ENCODE measurements at places on chromosomes 3 and 15.
A peak's percentile ranks its signal among the peaks of the same experiment; 100 is the strongest.

DNA sequence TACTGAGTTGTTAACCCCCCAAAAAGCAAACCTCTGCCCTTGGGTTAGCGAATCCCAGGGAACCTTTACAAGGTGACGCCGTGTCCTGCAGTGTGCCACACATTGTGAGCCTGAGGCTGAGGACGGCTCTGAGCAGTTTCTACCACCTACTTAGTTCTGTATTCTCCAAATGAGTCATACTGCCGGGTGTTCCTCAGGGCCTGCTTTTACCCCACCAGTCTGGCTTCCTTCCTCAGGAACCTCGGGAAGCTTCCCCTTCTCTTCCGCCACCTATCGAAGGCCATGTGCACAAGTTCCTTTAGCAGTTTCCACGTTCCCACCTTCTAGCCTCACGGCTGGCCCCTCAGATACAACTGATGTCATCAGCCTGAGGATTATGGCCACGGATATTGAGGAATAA lies 384.0 kb upstream of the TPM1 start:
- DNase-seq = no peak

- DNase-seq = no peak
These were observed 597.7 kb downstream of the OTOL1 start for GRCh38 chr3:162094301-162094700.

DNA sequence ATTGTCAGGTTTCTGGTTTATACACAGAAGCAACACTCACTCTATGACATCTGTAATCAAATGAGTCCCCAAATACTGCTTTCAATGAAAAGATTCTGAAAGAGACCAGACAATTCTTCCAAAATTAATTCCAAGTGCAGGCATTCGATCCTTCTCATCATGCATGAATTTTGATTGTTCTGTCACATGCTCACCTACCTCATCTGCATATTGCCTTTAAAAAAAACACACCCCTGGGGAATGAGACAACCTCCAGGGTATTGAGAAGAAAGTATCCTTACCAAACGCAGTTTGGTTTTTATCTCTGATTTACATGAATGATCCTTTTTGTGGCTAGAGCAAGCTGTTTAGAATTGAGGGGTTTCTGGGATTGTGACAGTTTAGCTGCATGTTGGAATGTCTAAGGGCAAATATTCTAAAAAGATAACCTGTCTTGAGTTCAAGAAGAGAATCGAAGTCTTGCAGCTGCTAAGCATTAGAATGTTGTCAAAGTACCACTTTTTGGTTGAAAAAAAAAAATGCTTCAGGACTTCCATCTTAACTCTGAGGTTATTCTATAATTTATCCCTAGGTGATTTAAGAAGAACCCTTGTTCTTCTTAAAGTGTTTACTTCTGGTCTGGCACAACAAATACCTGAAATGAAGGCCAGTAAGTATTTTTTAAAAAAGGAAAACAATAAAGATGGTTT lies 653.1 kb downstream of the RBMS3 start:
- DNase-seq = no peak

GRCh38 chr3:66527246-66527645 lies 26.4 kb upstream of the LRIG1 start:
- DNase-seq = no peak

DNA sequence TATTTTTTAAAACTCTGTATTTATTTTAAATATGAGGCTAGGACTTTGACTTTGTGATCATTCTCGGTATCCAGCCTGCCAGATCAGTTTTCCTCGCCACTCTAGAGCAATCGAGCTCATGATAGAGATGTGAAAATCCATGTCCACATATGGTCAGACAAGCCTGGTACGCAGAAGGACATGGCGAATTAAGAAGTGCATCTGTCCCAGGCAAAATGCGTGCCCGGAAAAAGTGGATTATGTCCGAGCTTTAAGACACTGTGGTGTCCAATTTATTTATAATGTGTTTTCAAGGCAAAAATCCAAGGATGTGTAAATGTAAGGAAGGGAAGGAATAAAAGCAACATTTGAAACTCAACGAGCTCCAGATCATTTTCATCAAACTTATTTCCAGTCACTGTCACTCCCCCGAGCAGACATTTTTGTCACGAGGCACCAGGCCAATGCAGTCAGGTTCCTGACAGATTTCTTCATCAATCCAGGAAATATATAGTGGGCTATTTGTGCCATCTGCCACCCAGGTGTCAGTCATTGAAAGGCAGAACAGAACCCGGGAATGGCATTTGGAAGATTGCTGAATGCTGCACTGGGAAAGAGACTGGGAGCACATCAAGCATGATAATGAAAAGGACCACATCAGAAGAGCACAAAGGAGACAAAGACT lies 825.7 kb downstream of the SQOR start:
- no peak for DNase-seq

GRCh38 chr3:184443831-184444230 lies 64.0 kb downstream of the CHRD start:
- DNase-seq = no peak

DNA sequence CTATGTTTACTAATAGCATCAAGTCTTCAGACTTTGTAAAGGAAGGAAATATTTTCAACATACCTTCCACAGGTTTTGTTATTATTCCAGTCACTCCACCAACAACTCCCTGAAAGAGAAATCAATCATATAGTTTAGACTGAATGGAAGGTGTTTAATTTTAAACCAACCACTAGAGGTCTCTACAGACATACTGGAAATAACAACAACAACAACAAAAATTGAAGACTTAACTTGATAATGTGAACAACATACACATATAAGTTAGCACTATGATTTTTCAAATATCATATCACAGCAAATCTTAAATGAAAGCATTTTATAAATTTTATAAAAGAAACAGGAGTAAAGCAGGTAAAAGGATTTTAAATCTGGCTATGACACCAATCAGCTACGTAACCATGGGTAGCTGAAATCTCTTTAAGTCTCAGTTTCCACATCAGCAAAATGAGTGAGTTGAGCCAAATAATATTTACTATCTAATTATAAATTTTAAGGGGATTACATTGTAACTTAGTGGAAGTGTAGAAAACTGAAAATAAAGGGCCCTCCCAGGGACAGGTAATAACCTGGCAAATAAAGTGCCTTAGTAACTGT lies 188.2 kb downstream of the VPS13C start:
- peak; percentile 3 for DNase-seq

GRCh38 chr3:12818773-12819172 lies 22.3 kb downstream of the CAND2 start:
- no peak for DNase-seq

DNA sequence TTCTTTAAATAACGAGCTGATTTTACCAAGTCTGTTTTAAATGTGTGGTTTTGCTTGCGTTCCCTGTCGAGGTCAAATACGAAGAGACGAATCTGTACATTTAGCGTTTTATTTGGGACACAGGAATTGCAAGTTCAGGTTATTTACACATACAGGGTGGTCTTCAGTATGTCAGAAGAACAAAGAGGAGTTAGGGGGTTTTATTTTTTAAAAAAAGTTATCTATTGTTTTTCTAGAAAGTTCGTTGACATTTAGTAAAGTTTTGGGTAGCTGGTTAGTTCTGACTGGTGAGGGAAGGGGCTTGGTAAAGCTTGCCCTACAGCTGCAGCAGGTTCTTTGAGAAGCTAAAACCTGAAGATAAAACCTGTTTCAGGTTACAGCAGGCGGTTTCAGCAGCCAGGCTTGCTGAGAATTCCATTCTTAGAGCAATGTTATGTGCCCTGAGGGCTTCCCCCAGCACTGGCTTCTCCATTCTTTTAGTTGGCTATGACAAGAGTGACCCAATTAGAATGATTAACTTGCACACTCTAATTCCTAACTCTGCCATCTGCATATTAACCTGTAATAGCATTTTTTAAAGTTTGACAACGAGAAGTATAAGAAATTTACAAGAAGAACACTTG lies 815 bp upstream of the ZNF280D start:
- DNase-seq = no peak

GRCh38 chr3:172074586-172074985 lies 35.2 kb downstream of the FNDC3B start:
- DNase-seq = no peak

GRCh38 chr15:28989239-28989830 lies 103.6 kb downstream of the APBA2 start:
- DNase-seq = no peak

GRCh38 chr3:82715091-82715856 lies 953.8 kb upstream of the GBE1 start:
- no peak for DNase-seq

DNA sequence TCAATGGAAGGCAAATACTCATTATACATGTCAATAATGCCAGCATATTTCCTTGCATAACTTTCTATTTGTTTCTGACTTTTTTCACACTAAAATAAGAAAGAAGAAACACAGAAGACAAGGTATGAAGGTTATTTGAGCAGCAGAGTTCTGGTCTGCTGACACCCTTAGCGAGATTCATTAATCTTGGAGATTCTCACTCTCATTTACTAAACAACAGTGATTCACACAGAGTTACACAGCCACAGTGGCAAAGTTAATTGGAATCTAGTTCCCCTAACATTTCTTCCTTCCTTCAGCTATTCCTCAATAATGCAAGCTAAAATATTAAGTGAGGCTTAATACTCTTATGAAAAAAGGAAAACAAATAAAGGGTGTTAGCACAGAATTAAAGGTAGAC lies 1044.0 kb downstream of the IGSF11 start:
- no peak for DNase-seq

- DNase-seq = no peak
These were observed 29.1 kb downstream of the DTWD1 start for GRCh38 chr15:49649987-49650386.

- DNase-seq = peak; percentile 96
These were observed 44.5 kb upstream of the FNDC3B start for GRCh38 chr3:171994646-171995428.

GRCh38 chr3:143040261-143040879 lies 39.0 kb downstream of the U2SURP start:
- no peak for DNase-seq

GRCh38 chr15:25407950-25408349 lies 30.9 kb downstream of the UBE3A start:
- no peak for DNase-seq

- DNase-seq = no peak
These were observed 43.2 kb downstream of the MAP3K13 start for GRCh38 chr3:185406121-185406620.

DNA sequence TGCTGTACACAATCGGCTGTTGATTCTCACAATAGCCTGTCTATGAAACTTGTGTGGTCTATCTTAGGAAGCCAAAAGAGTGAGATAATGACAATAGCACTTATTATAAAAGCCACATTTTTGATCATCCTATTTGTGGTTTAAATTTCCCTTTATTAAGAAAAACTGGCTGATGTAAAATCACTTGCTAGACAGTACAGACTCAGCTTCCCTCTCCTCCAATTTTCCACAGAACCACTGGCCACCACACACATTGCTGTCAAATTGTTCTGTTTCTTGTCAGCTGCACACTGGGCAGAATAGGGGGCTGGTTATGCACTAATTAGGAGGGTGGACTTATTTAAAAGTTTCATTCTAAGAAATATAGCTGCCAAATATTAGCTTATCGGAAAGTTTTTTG lies 425.9 kb downstream of the EPHA3 start:
- DNase-seq = no peak

DNA sequence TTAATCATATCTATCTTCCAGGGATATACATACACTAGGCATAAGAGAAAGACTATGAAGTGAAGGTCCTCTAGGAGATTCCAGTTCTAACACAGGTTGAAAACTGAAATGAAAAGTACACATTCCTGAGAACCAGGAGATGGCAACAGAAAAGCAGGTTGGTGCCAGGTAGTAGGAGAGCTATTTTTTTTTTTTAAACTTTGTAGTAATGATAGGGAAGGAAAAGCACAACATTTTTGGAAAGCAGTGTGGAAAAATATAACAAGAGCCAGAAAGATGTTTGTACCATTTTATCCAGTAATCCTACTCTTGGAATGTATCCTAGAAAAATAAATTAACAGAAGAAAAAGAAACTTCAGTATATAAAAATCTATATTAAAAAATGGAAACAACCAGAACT lies 189.9 kb downstream of the DTWD1 start:
- DNase-seq = no peak

DNA sequence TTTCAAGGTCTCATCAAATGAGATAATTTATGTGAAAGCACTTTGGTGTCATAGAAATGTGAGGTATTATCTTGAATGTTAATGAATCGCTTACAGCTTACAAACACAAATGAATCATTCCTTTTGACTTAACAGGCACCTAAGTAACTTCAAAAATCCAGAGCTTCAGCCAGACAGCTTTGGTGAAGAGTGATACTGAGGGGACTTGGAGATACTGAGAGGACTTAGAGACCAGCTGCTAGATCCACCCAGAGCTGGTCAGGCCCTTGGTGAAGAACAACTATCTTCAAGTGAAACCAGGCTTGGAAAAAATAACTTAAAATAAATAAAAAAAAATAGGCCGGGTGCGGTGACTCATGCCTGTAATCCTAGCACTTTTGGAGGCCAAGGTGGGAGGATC lies 16.2 kb upstream of the ZFYVE19 start:
- no peak for DNase-seq

DNA sequence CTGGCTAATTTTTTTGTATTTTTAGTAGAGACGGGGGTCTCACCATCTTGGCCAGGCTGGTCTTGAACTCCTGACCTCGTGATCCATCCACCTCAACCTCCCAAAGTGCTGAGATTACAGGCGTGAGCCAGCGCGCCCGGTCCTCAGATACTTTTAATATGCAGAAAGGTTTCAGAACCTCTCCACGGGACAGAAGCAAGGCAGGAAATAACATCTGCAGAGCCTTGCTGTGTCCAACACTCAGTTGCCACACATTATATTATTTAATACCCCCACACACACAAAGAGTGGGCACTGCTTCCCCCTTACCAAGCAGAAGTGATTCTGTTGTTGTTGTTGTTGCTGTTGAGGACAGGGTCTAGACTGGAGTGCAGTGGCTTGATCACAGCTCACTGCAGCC lies 28.0 kb downstream of the OSBPL10 start:
- DNase-seq = no peak

DNA sequence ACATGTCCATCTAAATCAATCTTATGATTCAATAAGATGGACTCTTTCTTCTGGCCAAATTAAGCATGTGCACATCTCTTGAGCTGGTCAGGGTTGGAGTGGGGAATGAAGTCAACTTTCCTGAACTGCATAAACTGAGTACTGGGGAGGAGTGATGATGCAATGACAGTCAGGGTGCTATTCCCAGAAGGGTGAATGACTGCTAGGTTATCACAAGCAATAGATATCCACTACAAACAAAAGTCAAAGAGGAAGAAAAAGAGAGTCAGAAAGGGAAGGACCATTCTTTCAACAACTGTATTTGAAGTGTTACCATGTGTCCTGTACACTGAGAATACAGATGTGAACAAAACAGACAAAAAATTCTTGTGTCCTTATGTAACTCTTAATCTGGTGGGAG lies 70.0 kb downstream of the ALCAM start:
- no peak for DNase-seq

DNA sequence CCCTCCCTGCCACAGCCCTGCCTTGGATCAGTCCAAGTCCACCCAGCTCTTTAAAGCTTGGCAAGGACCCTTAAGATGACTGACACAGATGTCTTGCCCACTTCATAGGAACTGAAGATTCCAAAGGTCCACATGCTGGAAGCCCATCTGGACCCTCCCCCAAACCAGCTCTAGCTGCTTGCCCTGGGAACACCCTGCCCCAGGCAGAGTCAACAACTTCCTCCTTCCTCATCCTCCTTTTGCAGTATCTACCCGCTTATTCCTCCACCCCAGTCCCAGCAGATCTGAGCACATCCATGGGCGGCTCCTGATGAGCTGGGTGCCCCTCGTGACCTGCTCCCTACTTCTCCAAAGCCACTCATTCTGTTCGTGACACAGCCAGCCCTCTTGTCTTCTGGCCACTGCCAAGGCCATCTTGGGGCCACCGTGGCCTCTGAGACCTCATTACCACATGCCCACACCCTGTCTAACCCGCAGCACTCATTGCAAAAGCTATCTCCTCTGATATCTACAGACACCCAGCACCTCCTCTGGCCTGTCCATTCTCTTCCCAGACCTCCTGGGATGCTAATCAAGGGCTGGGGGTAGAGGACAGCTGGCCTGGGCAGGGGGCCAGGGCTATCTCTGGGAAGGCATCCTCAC lies 2.0 kb upstream of the PFKFB4 start:
- no peak for DNase-seq

Measured in fibroblast of skin of left quadriceps (primary cell).